ENCODE measurements at places on chromosomes 12 and 14.

GRCh38 chr14:71430678-71431376 lies 501.4 kb upstream of the RGS6 start:
- no peak for DNase-seq

GRCh38 chr12:57127101-57127725 lies 1.1 kb upstream of the LRP1 start:
- no peak for DNase-seq

GRCh38 chr14:106606936-106607335 lies 1080.6 kb downstream of the TMEM121 start:
- no peak for DNase-seq

DNA sequence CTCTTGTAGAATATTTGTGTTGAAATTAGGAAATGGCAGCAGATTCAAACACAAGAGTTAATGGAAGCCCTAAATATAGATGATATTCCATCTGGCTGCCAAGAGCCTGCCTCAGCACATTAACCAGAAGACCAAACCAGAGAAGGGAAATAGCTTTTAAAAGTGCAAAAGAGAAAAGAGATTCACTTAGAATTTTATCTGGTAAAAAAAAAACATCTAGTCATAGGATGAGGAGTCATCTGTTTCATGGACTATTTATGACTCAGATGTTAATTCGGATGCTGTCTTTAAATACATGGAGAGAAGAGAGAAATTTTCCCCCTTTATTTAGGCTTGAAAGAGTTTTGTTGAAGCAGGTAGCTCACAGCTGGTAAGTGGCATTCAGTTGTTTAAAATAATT lies 201.6 kb upstream of the NUDT4 start:
- DNase-seq: no peak

- DNase-seq: no peak
These were observed 686 bp downstream of the B4GALNT1 start for GRCh38 chr12:57632073-57632957.

DNA sequence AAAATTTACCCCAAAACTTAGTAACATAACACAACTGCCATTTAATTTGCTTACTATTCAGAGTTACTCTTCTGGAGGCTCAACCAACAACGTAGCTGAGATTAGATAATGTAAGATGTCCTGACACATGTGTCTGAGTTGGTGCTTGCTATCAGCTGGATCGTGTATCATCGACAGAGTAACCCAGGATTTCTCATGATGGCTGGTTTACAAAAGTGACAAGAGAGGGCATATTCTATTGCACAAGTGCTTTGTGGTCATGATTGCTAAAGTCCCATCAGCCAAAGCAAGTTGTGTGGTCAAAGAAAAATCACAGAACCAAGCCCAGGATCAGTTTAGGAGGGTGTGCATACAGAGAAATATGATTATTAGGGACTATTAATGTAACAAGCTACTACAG lies 73.4 kb downstream of the CAPZA3 start:
- DNase-seq: no peak

- DNase-seq: no peak
These were observed 156.7 kb downstream of the TMTC3 start for GRCh38 chr12:88298761-88299242.

DNA sequence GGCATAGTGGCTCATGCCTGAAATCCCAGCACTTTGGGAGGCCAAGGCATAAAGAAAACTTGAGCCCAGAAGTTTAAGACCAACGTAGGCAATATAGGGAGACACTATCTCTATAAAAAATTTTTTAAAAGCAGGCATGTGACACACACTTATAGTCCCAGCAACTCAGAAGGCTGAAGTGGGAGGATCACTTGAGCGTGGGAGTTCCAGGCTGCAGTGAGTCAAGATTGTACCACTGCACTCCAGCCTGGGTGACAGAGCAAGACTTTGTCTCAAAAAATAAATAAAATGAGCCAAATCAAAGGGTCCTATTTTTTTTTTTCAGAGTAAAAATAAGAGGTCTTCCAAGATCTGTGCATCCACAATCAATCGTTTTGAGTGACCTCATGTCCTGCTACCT lies 237.6 kb downstream of the SLC16A7 start:
- no peak for DNase-seq

- no peak for DNase-seq
These were observed 116.0 kb upstream of the NCOR2 start for GRCh38 chr12:124683152-124684124.

DNA sequence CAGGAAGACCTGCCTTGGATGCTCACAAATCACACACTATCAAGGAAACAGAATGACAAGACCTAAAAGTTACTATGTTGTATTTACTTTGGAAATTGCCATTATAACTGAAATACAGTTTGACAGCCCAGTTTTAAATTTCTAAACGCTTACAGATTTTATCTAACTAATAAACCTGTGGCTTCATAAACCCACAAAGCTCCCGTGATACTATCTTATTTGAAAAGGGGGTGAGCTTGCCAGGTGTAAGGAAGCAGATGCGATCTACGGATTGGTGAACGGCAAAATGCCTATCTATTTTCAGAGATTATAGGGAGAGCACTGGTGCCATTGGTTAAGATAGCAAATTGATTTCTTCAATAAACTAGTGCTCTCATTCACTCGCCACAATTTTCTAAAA lies 485.5 kb downstream of the BCAT1 start:
- no peak for DNase-seq

DNA sequence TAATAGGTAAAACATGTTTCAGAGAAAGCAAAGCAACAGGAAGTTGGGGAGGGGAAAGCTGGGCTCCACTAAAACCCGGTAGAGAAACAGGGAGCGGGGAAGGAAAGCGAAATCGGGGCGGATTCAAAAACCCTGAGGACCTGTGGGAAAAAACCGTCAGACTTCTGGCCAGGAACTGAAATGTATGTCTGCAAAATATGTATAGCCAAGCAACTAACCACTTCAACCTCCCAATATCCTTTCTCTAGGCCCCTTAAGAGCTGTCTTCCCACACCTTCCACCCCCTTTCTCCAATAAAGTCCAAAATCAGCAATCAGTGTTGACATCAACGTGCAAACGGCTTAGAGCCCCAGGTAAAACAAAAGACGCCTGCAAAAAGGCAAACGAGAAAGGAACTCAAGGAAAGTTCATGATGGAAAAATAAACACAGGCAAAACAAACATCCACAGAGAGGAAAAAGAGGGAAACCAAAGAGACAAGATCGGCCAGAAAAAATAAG lies 32.8 kb downstream of the SIX1 start:
- no peak for DNase-seq

DNA sequence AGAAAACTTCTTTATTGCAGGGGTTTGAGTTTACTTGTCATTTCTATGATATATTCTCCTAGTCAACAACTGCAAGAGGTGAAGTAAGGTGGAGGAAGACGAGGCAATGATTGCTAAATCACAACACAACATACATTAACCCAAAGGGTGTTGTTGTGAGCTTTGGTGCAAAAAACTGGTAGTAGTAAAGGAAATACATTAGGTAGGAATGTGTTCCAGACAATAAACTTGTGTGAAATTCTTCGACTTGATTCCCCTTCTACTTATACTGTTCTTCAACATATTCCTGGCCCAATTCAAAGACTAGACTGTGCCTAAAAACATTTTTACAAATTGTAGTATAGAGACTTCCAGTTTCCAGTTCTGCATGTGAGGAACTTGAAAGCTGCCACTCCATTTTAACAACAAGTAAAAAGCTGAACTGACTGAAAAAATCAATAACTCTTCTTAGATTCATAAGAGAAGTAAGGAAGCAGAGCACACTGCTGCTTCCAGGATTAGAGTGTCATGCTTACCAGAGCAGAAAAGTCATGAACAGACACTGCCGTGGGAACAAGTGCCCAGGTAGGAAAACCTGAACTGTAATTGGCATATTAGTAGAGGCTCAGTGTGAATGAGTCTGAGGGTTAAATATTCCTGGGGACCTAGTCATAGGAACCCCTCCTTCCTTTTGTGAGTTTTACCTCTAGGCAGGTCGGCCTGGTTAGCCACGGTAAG lies 22.2 kb downstream of the COX8C start:
- DNase-seq: no peak

- no peak for DNase-seq
These were observed 188.8 kb downstream of the ESRRB start for GRCh38 chr14:76564471-76565422.

GRCh38 chr12:4580281-4580688 lies 18.3 kb downstream of the DYRK4 start:
- no peak for DNase-seq

GRCh38 chr12:127306604-127307215 lies 960.3 kb upstream of the TMEM132C start:
- no peak for DNase-seq

- DNase-seq: no peak
These were observed 385.6 kb downstream of the GRIN2B start for GRCh38 chr12:13595536-13596443.

DNA sequence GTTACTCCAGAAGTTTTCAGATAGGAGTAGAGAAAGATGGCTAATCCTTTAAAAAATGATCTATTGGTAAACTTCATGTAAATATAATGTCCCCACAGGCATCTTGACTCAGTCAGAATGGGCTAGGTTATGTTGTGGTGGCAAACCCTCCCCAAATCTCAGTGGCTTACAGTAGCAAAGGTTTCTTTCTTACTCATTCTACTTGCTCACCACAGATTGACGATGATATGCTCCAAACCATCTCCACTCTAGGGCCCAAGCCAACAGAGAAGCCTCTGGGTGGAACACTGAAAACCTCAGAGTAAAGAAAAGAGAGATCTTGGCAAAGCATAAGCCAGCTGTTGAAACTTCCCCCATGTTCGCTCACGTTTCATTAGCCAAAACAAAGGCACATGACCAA lies 146.4 kb downstream of the EMP1 start:
- no peak for DNase-seq

DNA sequence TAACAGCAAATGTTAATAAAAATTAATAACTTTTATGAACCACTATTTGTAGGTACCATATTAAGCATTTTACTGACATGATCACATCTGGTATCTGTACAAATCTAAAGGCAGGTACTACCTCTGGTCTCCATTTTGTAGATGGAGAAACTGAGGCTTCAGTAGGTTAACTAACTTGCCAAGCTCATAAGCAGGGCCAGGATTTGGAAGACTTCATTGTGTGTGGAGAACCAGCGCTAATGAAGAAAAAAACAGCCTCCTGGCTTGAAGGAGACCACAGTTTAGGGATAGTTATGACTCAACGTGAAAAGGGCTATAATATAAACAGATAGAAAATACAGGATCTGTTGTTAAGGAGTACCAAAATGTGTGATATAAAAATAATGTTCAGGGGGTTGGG lies 1.0 kb downstream of the NUP37 start:
- DNase-seq: no peak

GRCh38 chr12:18446061-18446644 lies 184.8 kb downstream of the PIK3C2G start:
- DNase-seq: no peak

DNA sequence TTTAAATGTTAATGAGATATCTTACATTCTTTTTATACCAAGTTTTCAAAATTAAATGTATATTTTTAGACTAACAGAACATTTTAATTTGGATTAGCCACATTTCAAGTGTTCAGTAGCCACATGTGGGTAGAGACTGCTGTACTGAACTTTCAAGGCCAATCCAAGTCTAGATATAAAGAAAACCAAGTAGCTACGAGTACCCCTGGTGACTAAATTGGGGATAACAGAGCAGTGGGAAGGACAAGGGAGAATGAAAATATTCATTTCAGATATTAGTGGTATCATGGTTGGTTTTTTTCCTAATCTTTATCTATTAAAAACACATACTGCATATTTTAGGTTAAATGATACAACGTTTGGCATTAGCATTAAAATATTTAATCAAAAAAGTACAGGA lies 69.4 kb upstream of the RHOJ start:
- no peak for DNase-seq

DNA sequence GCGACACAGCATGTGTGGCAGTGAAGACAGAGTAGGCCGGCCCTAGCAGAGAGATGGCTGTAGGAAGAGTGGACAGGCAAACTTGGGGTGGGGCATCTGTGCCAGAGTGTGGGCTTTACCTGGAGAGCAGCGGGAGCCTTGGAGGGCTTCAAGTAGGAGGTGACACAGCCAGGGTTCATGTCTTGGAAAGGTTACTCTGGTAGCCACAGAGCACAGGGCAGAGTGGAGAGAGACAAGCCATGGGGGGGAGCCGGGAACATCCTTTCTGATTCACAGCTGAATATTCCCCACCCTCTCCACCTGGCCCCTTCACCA lies 53.5 kb upstream of the DIO3 start:
- DNase-seq: no peak

DNA sequence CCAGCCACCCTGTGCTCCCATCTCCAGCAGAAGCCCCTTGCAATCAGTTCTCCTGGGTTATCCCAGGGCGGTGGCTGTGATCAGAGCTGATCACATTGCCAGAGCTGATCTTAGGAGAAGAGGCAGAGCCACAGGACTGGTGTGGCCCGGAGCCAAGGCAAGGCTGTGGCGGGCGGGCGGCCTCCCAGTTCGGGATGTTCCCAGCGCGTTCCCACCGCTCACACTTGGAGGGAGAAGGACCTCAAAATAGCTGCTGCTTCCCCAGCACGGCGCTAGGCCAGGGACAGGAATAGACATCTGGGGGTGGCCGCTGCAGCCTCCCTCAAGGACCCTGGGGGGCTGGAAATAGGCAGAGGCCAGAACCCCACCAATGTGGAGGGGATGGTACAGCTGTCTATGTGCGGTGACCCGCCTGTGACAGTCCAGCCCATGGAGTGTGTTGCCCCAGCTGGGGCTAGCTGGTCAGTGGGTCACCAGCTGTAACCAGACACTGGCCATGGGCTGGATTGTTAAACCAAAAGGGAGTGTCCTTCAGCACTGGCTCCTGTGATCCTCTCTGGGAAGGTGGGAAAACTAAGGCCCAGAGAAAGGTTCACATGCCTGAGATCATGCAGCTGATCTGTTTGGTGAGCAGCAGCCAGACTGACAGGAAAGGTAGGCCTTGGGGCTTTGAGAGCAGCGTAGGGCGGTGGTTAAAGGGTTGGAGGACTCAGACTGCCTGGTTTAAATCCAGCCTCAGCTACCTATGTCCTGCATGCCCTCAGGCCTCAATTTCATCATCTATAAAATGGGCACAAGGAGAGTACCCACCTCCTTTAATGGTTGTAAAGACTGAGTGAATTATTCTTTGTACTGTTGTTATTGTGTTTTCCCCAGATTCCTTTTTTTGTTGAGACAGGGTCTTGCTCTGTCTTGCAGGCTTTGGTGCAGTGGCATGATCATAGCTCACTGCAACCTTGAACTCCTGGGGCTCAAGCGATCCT lies 8.0 kb upstream of the POP5 start:
- no peak for DNase-seq

DNA sequence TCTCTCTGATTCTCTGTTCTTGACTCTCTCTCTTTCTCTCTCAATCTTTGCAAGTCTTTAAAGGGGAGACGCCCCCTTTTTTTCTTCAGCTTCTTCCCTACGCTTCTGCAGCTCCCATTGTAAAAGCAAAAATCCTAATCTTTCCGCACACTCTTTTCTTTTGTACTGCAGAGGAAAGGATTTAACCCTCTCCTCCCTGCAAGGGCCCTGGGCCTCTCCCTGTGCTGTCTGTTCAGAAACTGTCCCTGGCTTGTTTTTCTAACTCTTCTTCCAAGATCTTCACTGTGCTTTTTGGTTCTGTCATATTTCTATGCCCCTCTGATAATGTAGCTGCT lies 10.9 kb upstream of the SALL2 start:
- no peak for DNase-seq

Data from activated T-cell treated with anti-CD3 and anti-CD28 coated beads for 24 hours (primary cell).